ENCODE measurements at places on chromosomes 16 and 17. TPM values are rescaled to one million over a fixed set of nuclear protein-coding genes. Genes with fewer than 3 reads are reported as not detected.

Gene DCTN5
- total RNA-seq = 69.6 TPM

GRCh38 chr17:66451188-66452149 is 149.1 kb downstream of the PRKCA start:
- H3K4me3 ChIP-seq = no peak overlapping the region
- H3K36me3 ChIP-seq = no peaks in the 10 kb centered on the region
- peak; percentile 80 for DNase-seq
- no peak overlapping the region for H3K27ac ChIP-seq
- H3K4me1 ChIP-seq = peaks cover 31% of the 10 kb centered on the region

Gene CX3CL1
- total RNA-seq = 0.16 TPM

GRCh38 chr16:67542464-67542863 is 13.8 kb downstream of the RIPOR1 start:
- peaks cover 42% of the 10 kb centered on the region for H3K27me3 ChIP-seq
- no peak overlapping the region for H3K4me3 ChIP-seq
- no peaks in the 10 kb centered on the region for H3K4me1 ChIP-seq
- no peaks in the 10 kb centered on the region for H3K36me3 ChIP-seq
- H3K27ac ChIP-seq = no peak overlapping the region

DNA sequence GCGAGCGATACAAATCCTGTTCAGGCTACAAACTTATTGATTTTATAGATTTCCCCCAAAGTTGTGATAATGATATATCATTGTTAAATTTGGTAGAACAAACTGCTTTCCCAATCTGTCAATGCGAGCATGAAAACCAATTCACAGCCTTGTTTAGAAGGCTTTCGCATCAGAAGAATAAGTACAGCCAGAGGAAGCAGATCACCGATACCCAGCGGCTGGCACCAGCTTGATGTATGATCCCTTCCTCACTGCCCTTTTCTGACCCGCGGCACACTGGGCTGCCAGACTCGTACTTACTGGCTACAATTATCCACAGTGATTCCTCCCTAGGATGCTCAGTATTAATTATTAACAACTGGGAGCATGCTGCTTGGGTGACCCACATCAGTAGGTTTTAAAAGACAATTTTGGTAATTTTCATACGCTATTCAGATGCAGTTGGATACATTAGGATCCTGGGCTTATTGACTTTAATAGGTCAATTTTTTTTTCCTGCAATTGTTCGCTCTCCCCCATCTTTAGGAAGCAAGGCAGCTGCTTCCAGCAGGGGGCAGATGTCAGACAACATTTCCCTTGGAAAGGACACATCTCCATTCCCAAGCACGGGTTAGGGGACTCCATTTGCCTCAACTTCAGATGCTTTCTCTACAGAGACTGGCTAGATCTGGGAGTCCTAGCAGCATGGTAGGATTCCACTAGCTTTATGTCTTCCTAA is 582.7 kb upstream of the PSMD7 start:
- H3K4me1 ChIP-seq = peaks cover 29% of the 10 kb centered on the region
- no peak overlapping the region for H3K4me3 ChIP-seq
- H3K36me3 ChIP-seq = no peaks in the 10 kb centered on the region
- peak; percentile 76 for DNase-seq
- H3K27ac ChIP-seq = no peak overlapping the region

GRCh38 chr17:27620721-27621120 is 10.3 kb upstream of the LGALS9 start:
- H3K27ac ChIP-seq = no peak overlapping the region
- peaks cover 7% of the 10 kb centered on the region for H3K36me3 ChIP-seq
- H3K4me3 ChIP-seq = no peak overlapping the region
- H3K4me1 ChIP-seq = no peaks in the 10 kb centered on the region
- no peak for DNase-seq

DNA sequence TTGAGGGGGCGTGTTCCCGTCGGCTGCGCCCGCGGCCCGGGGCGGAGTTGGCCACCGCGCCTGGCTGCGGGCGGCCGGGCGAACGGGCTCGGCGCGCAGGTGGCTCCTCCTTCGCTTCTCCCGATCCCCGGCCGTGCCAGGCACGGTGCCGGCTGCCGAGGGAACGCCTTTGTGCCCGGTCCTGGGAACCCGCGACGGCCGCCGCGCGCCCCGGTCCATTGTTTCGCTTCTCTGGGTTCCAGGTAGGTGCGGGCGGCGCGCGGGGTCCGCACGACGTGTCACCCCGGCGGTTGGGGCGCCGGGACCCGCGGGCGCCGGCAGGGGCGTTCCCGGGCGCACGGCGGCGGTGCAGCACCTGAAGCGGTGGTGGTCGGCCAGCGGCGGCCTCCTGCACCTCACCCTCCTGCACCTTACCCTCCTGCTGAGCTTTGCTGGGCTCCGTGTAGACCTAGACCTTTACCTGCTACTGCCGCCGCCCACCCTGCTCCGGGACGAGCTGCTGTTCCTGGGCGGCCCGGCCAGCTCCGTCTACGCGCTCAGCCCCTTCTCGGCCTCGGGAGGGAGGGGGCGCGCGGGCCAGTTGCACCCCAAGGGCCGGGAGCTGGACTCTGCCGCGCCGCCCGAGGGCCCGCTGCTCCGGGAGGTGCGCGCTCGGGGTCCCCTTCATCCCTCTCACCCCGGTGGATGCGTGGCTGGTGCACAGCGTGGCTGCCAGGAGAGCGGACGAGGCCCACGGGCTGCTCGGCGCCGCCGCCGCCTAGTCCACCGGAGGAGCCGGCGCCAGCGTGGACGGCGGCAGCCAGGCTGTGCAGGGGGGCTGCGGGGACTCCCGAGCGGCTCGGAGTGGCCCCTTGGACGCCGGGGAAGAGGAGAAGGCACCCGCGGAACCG is 99.9 kb downstream of the EFCAB13 start:
- peak; percentile 64 for DNase-seq

GRCh38 chr16:81543571-81543970 is 99.0 kb downstream of the CMIP start:
- H3K27me3 ChIP-seq = no peaks in the 10 kb centered on the region
- no peak overlapping the region for H3K4me3 ChIP-seq
- no peaks in the 10 kb centered on the region for H3K36me3 ChIP-seq
- peak overlapping the region; percentile 55 for H3K27ac ChIP-seq

All from GM23338 (cell line).